ENCODE measurements at places on chromosomes 1 and 21. TPM values are rescaled to one million over a fixed set of nuclear protein-coding genes. Genes with fewer than 3 reads are reported as not detected.

ESRRG gene
- total RNA-seq, result under 0.01 TPM

RIMS3 gene
- 0.09 TPM for total RNA-seq

KRTAP19-6 gene
- total RNA-seq, result not detected

TMEM240 gene
- 2.9 TPM for total RNA-seq

ADGRL2 gene
- 47.6 TPM for total RNA-seq

PCP4L1 gene
- total RNA-seq, result not detected

S100A7 gene
- not detected for total RNA-seq

OLFM3 gene
- total RNA-seq, result not detected

CFAP126 gene
- total RNA-seq, result not detected

AK5 gene
- 10.6 TPM for total RNA-seq

GBP5 gene
- not detected for total RNA-seq

RNF186 gene
- not detected for total RNA-seq

ADGRL4 gene
- 92.6 TPM for total RNA-seq

SLFNL1 gene
- total RNA-seq, result 0.89 TPM

SPATA46 gene
- not detected for total RNA-seq

TPTE gene
- total RNA-seq, result not detected

AKIRIN1 gene
- 56.4 TPM for total RNA-seq

LMX1A gene
- not detected for total RNA-seq

TP73 gene
- total RNA-seq, result not detected

OVAAL gene
- not detected for total RNA-seq

XCL2 gene
- not detected for total RNA-seq

FAM163A gene
- total RNA-seq, result 0.05 TPM

B3GALT5 gene
- total RNA-seq, result 0.37 TPM

FPGT gene
- total RNA-seq, result 13.7 TPM

HUNK gene
- total RNA-seq, result not detected

DMRTA2 gene
- total RNA-seq, result 0.05 TPM

FLG2 gene
- total RNA-seq, result not detected

DUSP10 gene
- 37.4 TPM for total RNA-seq

OMA1 gene
- total RNA-seq, result 41.9 TPM

MMP23B gene
- 17.6 TPM for total RNA-seq

RGL1 gene
- total RNA-seq, result 19.4 TPM

RPS6KA1 gene
- 4.6 TPM for total RNA-seq

AADACL3 gene
- not detected for total RNA-seq

SIM2 gene
- not detected for total RNA-seq

NRIP1 gene
- 124 TPM for total RNA-seq

SPOCD1 gene
- 47.8 TPM for total RNA-seq

CFAP45 gene
- total RNA-seq, result 0.55 TPM
